Activated naive CD4-positive, alpha-beta T cell treated with anti-CD3 and anti-CD28 coated beads for 36 hours (primary cell): ENCODE measurements at places on chromosomes 7 and 10.
A peak's percentile ranks its signal among the peaks of the same experiment; 100 is the strongest.

DNA sequence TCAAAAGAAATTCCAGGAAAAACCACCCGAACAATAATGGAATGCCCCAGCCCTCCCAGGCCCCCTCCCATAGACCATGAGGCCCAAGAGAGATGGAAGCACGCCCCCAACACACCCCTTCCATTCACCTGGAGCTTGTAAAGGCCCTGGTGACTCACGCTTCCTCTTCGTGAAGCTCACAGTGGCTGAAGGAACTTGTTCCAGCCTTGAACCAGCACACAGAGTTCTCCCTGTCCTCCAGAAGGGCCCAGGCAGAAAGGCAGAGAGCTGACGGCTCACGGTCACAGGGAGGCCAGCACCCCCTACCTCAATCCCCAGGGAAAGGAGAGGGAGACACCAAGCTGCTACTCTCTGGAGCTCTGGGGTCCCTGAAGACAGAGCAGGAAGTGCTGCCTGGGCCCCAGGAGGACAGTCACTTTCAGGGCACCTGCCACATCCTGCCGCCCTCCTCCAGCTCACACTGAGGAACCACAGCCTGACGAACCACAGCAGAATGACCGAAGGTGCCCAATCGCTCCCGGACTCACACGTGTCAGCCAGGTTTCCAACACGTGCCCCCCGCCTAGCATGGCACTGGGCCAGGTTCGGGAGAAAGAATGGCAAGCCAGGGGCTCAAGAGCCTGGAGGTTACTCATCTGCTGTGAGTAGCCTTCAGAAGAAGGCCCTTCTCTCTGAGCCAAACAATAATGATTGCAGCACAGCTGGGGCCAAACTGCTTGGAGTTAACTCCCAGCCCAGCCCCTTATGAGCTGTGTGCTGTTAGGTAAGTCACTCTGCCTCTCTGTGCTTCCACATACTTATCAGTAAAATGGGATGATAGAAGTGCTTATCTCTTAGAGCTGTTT, 52.8 kb downstream of the DLG5 start:
- H3K4me1 ChIP-seq: peaks cover 11% of the 10 kb centered on the region
- peak; percentile 72 for DNase-seq
- no peak overlapping the region for H3K27ac ChIP-seq
- no peaks in the 10 kb centered on the region for H3K36me3 ChIP-seq
- peaks cover 8% of the 10 kb centered on the region for H3K27me3 ChIP-seq

DNA sequence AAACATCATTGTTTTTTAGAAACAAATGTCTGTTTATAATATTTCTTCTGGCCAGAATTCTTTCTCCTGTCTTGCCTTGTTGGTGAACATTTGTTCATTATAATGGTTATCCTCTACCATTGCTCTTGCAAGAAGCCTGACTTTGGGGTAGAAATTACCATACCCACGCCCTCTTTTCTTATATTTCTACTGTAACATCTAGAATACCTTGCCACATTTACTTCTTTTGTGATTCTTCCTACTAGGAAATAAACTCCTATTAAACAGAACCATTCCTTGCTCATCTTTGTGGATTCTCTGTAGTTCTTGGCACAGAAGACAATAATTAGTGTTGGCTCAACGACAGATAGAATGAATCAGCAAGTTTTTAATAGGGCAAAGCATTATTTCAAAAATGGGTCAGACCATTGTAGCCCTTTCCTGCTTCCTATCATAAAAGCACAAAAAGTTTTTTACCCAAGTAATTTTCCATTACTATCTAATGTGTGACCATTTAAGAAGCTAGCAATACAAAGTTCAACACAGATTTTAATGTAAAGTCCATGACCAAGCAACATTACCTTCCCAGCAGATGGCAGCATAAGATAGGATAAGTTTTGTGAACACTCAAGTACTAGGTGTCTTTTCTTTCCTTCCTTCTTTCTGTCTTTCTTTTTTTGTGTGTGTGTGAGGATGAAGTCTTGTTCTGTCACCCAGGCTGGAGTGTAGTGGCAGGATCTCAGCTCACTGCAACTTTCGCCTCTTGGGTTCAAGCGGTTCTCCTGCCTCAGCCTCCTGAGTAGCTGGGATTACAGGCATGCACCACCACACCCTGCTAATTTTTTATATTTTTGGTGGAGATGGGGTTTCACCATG, 270.4 kb downstream of the HGF start:
- H3K27me3 ChIP-seq: no peaks in the 10 kb centered on the region
- no peak for DNase-seq
- H3K27ac ChIP-seq: no peak overlapping the region
- H3K4me1 ChIP-seq: no peaks in the 10 kb centered on the region

GRCh38 chr10:60930237-60930636, 13.7 kb downstream of the RHOBTB1 start:
- H3K4me1 ChIP-seq: no peaks in the 10 kb centered on the region
- H3K4me3 ChIP-seq: no peak overlapping the region
- no peak overlapping the region for H3K27ac ChIP-seq

GRCh38 chr10:95536017-95536416, 25.2 kb downstream of the SORBS1 start:
- H3K4me3 ChIP-seq: no peak overlapping the region
- no peaks in the 10 kb centered on the region for H3K4me1 ChIP-seq
- no peak for DNase-seq
- H3K27me3 ChIP-seq: no peaks in the 10 kb centered on the region
- no peak overlapping the region for H3K27ac ChIP-seq

DNA sequence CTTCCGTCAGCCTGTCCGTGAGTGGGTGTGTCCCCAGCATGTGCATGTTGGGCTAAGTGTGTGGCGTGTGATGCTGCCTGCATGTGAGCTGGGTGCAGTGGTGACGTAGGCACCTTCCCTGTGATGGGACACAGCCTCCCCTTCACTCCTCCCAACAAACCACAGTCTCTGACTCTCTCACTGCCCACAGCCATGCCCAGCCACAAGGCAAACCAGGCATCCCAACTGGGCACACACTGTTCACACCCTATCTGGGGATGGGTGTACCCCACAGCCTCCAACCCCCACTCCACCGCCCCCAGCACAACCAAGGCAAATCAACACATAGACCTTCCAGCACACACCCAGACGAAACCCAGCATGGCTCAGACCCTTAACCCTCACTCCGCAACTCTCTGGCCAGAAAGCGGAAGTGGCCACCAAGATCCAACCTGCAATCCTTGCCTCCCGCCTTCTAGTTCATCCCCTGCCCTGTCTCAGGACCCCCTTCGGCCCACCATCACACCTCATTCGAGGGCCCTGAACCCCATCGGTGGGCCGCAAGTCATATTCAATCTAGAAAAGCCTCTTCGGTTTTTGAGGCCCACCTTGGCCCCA, 10.4 kb downstream of the PSD start:
- peak overlapping the region; percentile 32 for H3K27ac ChIP-seq
- no peaks in the 10 kb centered on the region for H3K27me3 ChIP-seq
- peaks cover 27% of the 10 kb centered on the region for H3K4me1 ChIP-seq
- peak overlapping the region; percentile 63 for H3K4me3 ChIP-seq

GRCh38 chr10:107915215-107915610, 750.7 kb upstream of the SORCS1 start:
- H3K4me1 ChIP-seq: no peaks in the 10 kb centered on the region
- H3K4me3 ChIP-seq: no peak overlapping the region
- no peaks in the 10 kb centered on the region for H3K36me3 ChIP-seq
- no peak for DNase-seq
- peaks cover 28% of the 10 kb centered on the region for H3K27me3 ChIP-seq

DNA sequence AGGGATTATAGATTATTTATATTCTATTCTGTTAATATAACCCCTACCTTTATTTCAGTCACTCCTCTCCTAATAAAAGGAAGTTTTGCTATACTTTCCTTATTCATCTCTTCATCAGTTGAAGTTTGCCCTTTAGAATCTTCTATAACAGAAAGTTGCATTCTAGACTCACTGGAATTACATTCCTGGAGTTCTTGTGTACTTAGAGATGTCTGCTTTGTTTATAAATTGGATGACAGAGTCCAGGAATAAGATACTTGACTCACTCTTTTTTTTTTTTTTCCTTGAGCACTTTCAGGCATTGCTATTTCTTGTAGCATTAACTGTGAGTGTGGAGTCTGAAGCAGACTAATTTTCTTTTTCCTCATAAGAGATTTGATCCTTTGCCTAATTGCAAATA, 640.8 kb downstream of the XPNPEP1 start:
- no peaks in the 10 kb centered on the region for H3K27me3 ChIP-seq
- no peak overlapping the region for H3K27ac ChIP-seq
- no peak overlapping the region for H3K4me3 ChIP-seq
- H3K4me1 ChIP-seq: no peaks in the 10 kb centered on the region

DNA sequence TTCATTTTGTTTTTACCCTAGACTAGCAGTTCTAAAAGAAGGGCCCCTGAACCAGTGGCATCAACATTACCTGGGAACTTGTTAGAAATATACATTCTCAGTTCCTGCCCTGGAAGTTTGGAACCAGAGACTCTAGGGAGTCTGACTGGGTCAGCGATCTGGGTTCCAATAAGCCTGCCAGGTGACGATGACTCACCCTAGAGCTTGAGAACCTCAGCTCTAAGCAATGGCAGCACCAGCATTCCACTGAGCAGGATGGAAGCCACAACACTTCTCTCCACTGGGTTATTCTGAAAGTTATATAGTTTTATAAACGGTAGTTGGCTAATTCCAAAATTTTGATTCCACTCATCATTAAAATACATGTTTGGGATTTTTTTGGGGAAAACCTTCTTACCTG, 97.0 kb upstream of the AMPH start:
- peaks cover 15% of the 10 kb centered on the region for H3K36me3 ChIP-seq
- H3K27me3 ChIP-seq: no peaks in the 10 kb centered on the region
- no peak for DNase-seq

GRCh38 chr7:124275411-124275810, 242.5 kb upstream of the TMEM229A start:
- H3K4me3 ChIP-seq: no peak overlapping the region
- no peaks in the 10 kb centered on the region for H3K27me3 ChIP-seq
- no peak overlapping the region for H3K27ac ChIP-seq
- H3K36me3 ChIP-seq: no peaks in the 10 kb centered on the region

GRCh38 chr7:4288791-4289394, 393.2 kb upstream of the FOXK1 start:
- no peaks in the 10 kb centered on the region for H3K36me3 ChIP-seq
- H3K27me3 ChIP-seq: peaks cover 19% of the 10 kb centered on the region
- no peak overlapping the region for H3K27ac ChIP-seq
- no peaks in the 10 kb centered on the region for H3K4me1 ChIP-seq
- no peak for DNase-seq
- H3K4me3 ChIP-seq: no peak overlapping the region

- no peaks in the 10 kb centered on the region for H3K36me3 ChIP-seq
- H3K27me3 ChIP-seq: no peaks in the 10 kb centered on the region
- no peak overlapping the region for H3K4me3 ChIP-seq
Measured at GRCh38 chr10:21473135-21473534, 52.3 kb downstream of the SKIDA1 start.

- no peaks in the 10 kb centered on the region for H3K36me3 ChIP-seq
- DNase-seq: peak; percentile 67
- peak overlapping the region; percentile 26 for H3K4me3 ChIP-seq
- H3K27me3 ChIP-seq: peaks cover 5% of the 10 kb centered on the region
Measured at GRCh38 chr10:62732841-62733653, 71.5 kb upstream of the ADO start.

- no peak overlapping the region for H3K4me3 ChIP-seq
- no peaks in the 10 kb centered on the region for H3K27me3 ChIP-seq
- H3K36me3 ChIP-seq: no peaks in the 10 kb centered on the region
- H3K27ac ChIP-seq: no peak overlapping the region
- H3K4me1 ChIP-seq: no peaks in the 10 kb centered on the region
- no peak for DNase-seq
Measured at GRCh38 chr7:14754631-14755030, 147.9 kb downstream of the DGKB start.

DNA sequence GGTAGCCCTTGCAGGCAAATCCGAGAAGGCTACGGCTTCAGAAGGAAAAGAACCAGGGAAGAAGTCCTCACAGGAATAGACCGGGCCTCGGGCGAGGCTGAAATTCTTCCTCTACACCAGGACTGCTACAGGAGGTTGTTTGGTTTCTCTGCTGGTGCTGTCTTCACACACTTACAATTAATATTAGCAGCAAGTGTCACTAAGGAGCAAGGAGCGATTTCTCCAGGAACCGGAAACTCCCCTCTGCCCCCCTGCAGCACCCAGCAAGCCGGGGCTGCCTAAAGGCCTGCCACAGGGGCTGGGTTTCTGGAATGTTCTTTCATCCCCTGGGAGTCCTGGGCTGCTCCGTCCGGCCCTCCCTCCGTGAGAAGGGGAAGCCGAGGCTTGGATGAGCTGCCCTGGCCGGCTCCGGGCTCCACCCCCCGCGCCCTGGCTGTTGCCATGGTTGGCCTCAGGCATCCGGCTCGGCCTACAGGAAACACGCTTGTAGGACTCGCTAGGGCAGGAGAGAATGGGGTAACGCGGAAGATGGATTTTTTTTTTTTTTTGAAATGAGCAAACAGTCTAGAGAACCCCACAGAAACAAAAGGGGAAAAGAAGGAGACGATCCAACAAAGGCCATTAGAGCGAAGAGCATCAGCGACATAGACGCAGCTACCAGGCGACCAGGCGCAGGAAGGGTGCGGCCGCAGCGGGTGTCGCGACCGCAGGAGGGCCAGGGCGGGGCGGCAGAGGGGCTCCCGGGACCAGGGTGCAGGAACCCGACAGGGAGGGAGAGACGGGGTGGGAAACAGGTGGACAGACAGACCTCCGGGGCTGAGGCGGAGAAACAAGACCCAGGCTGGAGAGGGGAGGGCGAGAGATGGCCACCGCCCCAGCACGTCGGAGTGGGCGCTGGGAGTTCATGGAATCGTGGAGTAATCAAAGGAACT, 33.0 kb downstream of the EN2 start:
- H3K27ac ChIP-seq: no peak overlapping the region
- H3K4me1 ChIP-seq: peaks cover 11% of the 10 kb centered on the region
- peaks cover 34% of the 10 kb centered on the region for H3K27me3 ChIP-seq

GRCh38 chr10:75137533-75138438, 26.3 kb downstream of the SAMD8 start:
- peak; percentile 62 for DNase-seq
- no peak overlapping the region for H3K4me3 ChIP-seq
- H3K4me1 ChIP-seq: peaks cover 34% of the 10 kb centered on the region
- H3K36me3 ChIP-seq: no peaks in the 10 kb centered on the region
